ENCODE measurements at places on chromosomes 2 and 18.

DNA sequence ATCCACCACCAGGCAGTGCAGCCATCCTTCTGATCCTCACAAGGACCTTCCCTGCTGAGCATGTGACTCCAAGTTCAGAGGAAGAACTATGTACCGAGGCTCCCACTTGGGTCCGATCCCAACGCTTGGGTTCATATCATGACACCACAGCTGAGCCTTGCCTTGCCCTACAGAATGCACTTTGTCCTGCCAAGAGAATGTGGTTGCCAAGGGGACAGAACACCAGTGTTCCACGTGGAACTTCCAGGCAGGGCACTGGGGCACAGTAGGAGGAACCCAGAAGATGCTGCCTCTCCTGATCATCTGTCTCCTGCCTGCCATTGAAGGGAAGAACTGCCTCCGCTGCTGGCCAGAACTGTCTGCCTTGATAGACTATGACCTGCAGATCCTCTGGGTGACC lies at the start of gene TEX51:
TSS of gene TEX51 (plus strand) at position 255 of the 400 bp plus-strand sequence. CDS start at position 284, 29 bp downstream.
- H3K36me3 ChIP-seq: no peaks in the 10 kb centered on the region
- no peak within 1 kb of the TSS for H3K27ac ChIP-seq
- H3K4me3 ChIP-seq: no peak within 1 kb of the TSS
- DNase-seq: no peak
- H3K27me3 ChIP-seq: peaks cover 6% of the 10 kb centered on the region

DNA sequence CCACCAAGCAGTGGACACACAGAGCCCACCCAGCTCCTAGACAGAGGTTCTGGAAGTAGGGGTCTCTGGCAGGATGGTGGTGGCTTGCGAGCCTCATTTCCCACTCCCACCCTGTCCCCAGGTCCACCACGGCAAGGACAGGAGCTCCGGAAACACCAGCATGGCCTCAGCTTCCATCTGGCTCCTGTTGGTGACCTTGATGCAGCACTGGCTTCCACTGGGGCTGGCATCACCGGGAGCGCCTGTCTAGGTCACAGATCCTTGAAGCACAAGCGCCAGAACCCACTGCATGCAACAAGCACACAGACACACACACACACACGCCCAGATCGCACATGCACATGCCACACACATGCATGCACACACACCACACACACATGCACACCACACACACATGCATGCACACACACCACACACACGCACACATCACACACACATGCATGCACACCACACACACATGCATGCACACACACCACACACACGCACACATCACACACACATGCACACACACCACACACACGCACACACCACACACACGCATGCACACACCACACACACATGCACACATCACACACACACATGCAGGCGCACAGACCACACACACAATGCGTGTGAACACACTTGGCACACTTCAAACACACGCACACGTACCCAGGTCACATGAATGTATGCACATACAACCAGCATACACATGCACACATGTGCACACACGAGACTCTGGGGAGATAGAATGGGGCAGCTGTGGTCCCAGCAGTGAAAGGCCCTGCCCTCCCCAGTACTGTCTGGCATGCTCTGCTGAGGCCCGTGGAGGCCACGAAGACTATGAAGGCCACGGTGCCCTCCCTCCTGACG lies 63.7 kb downstream of the TWIST2 start:
- no peak overlapping the region for H3K4me3 ChIP-seq
- no peak for DNase-seq
- no peaks in the 10 kb centered on the region for H3K36me3 ChIP-seq
- H3K27me3 ChIP-seq: peaks cover 6% of the 10 kb centered on the region

GRCh38 chr18:2894131-2894840 lies 47.5 kb downstream of the EMILIN2 start:
- no peak overlapping the region for H3K4me3 ChIP-seq
- H3K27me3 ChIP-seq: no peaks in the 10 kb centered on the region
- peaks cover 31% of the 10 kb centered on the region for H3K4me1 ChIP-seq

DNA sequence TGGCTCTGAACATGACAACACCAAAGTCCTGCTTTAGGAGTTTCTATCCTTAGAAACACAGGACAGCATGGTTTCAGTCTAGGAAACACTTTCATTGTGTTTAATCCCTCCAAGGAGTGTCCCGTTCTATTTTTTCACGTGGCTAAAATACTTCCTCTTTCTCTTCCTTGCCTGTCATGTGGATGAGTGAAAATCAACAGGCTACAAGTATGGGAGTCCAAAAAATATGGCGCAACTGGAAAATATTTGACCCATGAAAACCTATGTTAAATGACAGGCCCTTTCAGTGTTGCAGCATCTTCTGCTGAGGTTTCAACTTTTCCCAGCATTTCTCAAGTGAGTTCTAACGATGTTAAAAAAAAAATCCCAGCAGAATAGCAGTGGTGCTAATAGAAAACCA lies 146.3 kb downstream of the LAMA3 start:
- peaks cover 8% of the 10 kb centered on the region for H3K4me1 ChIP-seq
- H3K27ac ChIP-seq: no peak overlapping the region
- no peak overlapping the region for H3K4me3 ChIP-seq
- no peak for DNase-seq
- no peaks in the 10 kb centered on the region for H3K36me3 ChIP-seq
- no peaks in the 10 kb centered on the region for H3K27me3 ChIP-seq

- no peak overlapping the region for H3K27ac ChIP-seq
- peak; percentile 60 for DNase-seq
- no peak overlapping the region for H3K4me3 ChIP-seq
- peaks cover 38% of the 10 kb centered on the region for H3K27me3 ChIP-seq
- H3K36me3 ChIP-seq: peaks cover 9% of the 10 kb centered on the region
- peaks cover 40% of the 10 kb centered on the region for H3K4me1 ChIP-seq
Measured at GRCh38 chr2:144516981-144517865, 2.7 kb downstream of the ZEB2 start.

DNA sequence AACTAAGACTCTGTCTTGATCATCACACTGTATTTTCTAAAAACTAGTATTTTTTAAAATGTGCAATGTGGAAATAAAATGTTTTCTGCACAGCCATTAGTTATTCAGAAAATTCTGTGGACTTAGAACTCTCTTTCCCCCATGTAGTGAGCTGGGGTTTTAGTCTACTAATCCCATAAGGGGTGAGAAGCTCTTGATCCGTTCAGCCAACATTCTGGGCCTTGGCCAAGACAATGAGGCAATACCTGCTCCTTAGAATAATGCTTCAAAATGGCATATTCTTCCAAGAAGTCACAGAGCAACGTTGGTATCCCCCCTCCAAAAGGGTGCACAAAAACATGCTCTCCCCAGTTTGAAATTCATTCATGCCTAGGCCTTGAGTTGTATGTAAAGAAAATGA lies 4.0 kb downstream of the REEP1 start:
- peaks cover 14% of the 10 kb centered on the region for H3K4me1 ChIP-seq
- H3K27ac ChIP-seq: no peak overlapping the region
- DNase-seq: no peak
- peaks cover 35% of the 10 kb centered on the region for H3K27me3 ChIP-seq

DNA sequence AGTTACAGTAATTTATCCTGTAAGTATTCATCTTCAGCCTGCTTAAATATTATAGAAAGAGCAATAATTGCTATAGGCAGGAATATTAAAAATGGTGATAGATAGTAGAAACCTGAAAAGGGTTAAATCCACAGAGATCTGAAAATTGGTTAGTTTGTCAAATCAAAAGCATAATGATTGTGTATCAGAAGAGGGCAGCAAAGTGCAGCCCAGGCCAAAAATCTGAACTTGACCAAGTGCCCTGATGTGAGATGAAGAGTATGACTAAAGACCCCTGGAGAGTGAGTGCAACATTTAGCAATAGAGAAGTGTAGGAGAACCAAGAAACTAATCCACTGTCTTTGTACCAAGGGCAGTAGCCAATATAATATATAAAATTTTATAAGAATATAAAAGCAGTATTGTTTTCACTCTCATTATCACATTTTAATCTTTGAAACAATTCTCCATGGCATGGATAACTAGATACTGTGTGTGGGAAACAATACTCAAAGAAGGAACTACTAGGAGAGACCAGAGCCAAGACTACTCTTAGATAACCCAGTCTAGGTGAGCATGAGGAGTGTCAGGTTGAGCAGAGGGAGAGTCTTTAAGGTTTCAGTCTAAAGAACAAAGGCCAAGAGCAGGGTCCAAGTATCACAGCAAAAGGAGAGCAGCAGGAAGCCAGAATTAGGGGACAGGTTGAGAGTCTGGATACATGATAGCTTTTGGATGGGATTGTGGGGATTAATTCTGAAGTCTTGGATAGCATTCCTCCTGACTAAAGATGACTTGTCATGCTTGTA lies 148.7 kb downstream of the CALCRL start:
- no peaks in the 10 kb centered on the region for H3K27me3 ChIP-seq
- no peak for DNase-seq
- H3K36me3 ChIP-seq: no peaks in the 10 kb centered on the region
- no peak overlapping the region for H3K4me3 ChIP-seq
- no peaks in the 10 kb centered on the region for H3K4me1 ChIP-seq

- H3K36me3 ChIP-seq: peaks cover 26% of the 10 kb centered on the region
- peaks cover 29% of the 10 kb centered on the region for H3K4me1 ChIP-seq
- DNase-seq: no peak
- no peaks in the 10 kb centered on the region for H3K27me3 ChIP-seq
- no peak overlapping the region for H3K4me3 ChIP-seq
Measured at GRCh38 chr2:119683713-119684443, 4.9 kb downstream of the TMEM177 start.

DNA sequence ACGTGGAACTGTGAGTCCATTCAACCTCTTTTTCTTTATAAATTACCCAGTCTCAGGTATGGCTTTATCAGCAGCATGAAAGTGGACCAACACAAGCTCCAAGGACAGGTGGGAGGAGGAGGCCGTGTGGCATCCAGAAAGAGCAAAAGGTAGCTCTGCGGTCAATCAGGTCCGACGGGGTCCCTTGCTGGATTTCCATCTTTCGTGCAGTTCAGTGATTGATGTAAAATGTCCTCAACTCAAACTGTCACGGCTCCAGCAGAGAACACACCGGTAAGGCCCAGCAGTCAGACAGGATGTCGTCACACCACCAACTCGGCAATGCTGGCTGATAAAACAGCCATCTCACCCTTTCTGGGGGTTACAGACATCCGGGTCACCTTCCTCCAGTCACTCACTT lies 123.3 kb downstream of the PXDN start:
- H3K4me1 ChIP-seq: no peaks in the 10 kb centered on the region
- no peak overlapping the region for H3K4me3 ChIP-seq
- H3K27ac ChIP-seq: no peak overlapping the region

GRCh38 chr18:6590326-6590725 lies 139.2 kb upstream of the ARHGAP28 start:
- no peaks in the 10 kb centered on the region for H3K36me3 ChIP-seq
- no peak for DNase-seq
- no peak overlapping the region for H3K27ac ChIP-seq
- no peak overlapping the region for H3K4me3 ChIP-seq

DNA sequence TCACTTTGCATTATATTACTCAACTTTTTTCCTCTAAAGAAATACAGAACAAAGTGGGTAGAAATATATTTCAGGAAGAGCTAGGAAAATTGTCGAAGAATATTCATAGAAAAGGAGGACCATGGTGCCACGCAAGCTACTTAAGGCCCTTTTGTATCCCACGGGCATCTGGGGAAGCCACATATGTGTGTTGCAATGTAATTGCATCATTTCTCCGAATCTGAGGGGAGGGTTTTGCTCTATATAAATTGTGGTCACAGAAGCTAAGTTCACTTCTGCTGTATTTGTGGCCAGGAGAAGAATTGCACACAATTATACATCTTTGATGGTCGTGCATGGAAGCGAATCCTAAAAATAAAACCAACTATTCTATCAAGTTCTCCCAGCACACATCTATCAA lies 360.3 kb downstream of the IRS1 start:
- H3K4me3 ChIP-seq: no peak overlapping the region
- H3K27ac ChIP-seq: no peak overlapping the region
- no peak for DNase-seq
- H3K36me3 ChIP-seq: no peaks in the 10 kb centered on the region
- H3K27me3 ChIP-seq: peaks cover 5% of the 10 kb centered on the region

DNA sequence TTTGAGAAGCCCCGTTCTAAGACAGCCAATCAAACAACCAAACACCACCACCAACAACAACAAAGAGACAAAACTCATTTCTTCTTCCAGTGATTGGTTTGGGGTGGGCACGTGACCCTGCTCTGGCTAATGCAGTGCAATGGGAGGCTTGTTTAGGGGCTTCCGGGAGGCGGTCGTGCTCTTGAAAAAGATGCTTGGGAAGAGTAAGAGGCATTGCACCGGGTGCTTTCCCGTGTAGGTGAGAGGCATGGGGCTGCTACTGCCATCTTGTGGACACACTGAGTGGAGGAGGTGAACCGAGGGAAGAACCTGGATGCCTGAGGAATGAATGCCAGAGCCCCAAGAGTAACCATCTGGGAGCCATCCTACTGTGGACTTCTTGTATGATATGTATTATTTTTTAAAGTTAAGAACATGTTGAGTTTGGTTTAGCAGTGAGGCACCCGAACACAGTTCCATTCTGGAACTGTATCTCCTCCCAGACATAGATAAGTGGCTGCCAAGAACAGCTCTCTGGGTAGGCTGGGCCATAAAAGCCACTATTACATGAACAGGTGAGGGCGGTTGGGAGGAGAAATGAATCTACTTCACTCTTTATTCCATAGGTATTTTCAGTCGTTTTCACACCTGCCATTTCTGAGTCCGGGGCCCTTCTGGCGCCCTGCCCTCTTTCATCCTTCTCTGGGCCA lies 19.1 kb upstream of the ARHGAP25 start:
- H3K27me3 ChIP-seq: no peaks in the 10 kb centered on the region
- peak overlapping the region; percentile 81 for H3K27ac ChIP-seq
- peak overlapping the region; percentile 22 for H3K4me3 ChIP-seq
- DNase-seq: peak; percentile 66

DNA sequence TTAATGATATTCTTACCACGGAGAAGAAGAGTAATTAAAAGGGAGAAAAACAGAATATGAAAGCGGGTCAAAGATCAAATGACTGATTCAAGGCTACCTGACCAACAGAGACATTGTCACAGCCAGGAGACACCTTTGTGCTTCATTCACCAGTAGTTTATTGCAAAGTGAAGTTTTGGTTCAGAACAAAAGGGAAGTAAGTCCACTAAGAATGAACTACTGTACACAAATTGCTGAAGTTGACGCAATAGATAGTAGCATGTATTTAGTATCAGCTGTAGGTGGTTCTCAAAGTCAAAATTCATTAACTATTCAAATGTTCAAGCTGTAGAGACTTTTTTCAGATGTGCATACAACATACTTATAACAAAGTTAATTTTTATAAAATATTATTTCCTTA lies 64.7 kb upstream of the COX7A2L start:
- no peak for DNase-seq
- H3K36me3 ChIP-seq: no peaks in the 10 kb centered on the region
- no peak overlapping the region for H3K4me3 ChIP-seq
- peaks cover 13% of the 10 kb centered on the region for H3K4me1 ChIP-seq
- H3K27me3 ChIP-seq: peaks cover 14% of the 10 kb centered on the region
